GM12878 (cell line): ENCODE measurements at places on chromosomes 16 and 17.

GRCh38 chr16:21613781-21614180 is 14.4 kb downstream of the METTL9 start:
- H3K27me3 ChIP-seq: no peaks in the 10 kb centered on the region
- H3K27ac ChIP-seq: no peak overlapping the region
- H3K4me1 ChIP-seq: peaks cover 20% of the 10 kb centered on the region
- no peak for DNase-seq
- H3K36me3 ChIP-seq: no peaks in the 10 kb centered on the region

DNA sequence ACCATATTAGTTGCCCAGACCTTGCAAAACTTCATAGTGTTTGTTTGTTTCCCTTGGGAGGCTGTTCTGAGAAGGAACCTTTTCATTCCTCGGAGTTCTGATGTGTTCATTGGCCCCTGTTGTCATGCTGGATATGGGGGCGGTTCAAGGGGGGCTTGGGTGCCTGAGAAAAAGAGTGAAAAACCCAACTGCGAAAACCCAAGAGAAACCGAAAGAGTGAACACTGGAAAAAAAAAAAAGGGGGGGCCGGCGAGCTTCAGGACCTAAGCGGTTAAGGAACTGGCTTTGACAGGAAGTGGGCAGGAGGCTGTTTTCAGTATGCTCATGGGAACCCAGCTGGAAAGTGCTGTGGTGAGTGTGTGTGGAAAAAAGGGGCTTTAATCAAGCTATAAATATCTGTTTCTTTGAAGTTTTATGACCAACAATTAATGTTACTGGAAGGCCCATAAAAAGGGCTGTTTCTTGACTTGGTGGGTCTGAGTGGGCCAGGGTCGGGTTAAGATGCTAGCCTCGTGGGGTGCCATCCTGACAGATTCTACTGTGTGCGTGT is 510.7 kb downstream of the MAF start:
- H3K27ac ChIP-seq: no peak overlapping the region
- H3K4me1 ChIP-seq: peaks cover 20% of the 10 kb centered on the region
- H3K4me3 ChIP-seq: peak overlapping the region; percentile 23; the same call in 1 of the 2 replicates
- peak; percentile 9 for DNase-seq

- no peaks in the 10 kb centered on the region for H3K36me3 ChIP-seq
- H3K4me3 ChIP-seq: no peak overlapping the region
- H3K27me3 ChIP-seq: no peaks in the 10 kb centered on the region
- no peak for DNase-seq
Observed at GRCh38 chr17:31579265-31579664, 187.8 kb downstream of the RAB11FIP4 start.

GRCh38 chr17:17580662-17581470 is 10.6 kb downstream of the PEMT start:
- no peak overlapping the region for H3K4me3 ChIP-seq
- no peaks in the 10 kb centered on the region for H3K27me3 ChIP-seq
- no peak for DNase-seq
- no peaks in the 10 kb centered on the region; the same call in 1 of the 2 replicates for H3K36me3 ChIP-seq
- H3K4me1 ChIP-seq: no peaks in the 10 kb centered on the region
- H3K27ac ChIP-seq: no peak overlapping the region

- H3K4me1 ChIP-seq: no peaks in the 10 kb centered on the region
- H3K27me3 ChIP-seq: no peaks in the 10 kb centered on the region; the same call in 1 of the 2 replicates
- DNase-seq: no peak
- H3K27ac ChIP-seq: no peak overlapping the region
- H3K4me3 ChIP-seq: no peak overlapping the region
Observed at GRCh38 chr17:292531-293382, 59.9 kb downstream of the RPH3AL start.

DNA sequence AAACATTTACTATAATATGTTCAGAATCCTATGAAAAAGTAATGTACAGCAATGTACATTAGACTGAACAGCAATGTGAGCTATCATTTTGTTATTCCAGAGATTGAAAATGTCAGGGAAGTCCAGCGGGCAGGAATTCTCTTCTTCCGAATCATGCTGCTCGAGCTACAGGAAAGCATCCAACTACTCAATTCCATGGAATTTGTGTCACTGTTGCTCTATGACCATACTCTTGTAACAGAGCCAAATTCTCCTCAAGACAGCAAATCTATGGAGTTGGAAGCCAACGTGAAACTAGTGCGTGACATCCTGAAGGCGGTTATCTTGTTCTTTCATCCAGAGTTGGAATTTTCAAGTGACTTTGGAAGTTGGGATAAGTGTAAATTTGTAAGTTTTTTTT is 24.8 kb upstream of the NSRP1 start:
- H3K4me3 ChIP-seq: no peak overlapping the region
- H3K27me3 ChIP-seq: no peaks in the 10 kb centered on the region; the same call in 1 of the 2 replicates
- no peak overlapping the region for H3K27ac ChIP-seq
- no peak for DNase-seq

DNA sequence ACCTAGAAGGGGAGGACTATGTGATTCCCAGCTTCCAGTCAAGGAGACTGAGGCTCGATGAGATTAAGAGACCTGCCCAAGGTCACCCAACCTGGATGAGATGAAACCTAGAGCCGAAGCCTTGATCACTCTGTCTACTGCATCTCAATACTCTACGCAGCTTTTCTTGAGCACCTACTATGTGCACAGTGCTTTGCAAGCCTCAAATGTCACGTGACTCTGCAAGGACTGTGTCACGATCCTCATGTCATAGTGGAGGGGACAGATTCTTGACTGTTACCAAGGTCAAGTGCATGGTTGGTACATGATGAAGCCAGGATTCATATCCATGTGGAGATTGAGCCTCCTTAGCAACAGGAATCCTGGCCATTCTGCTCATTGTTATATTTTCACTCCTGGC is 14.7 kb downstream of the BCO1 start:
- H3K27ac ChIP-seq: no peak overlapping the region
- no peaks in the 10 kb centered on the region for H3K27me3 ChIP-seq
- no peak overlapping the region for H3K4me3 ChIP-seq
- no peaks in the 10 kb centered on the region for H3K36me3 ChIP-seq
- no peak for DNase-seq
- H3K4me1 ChIP-seq: no peaks in the 10 kb centered on the region

DNA sequence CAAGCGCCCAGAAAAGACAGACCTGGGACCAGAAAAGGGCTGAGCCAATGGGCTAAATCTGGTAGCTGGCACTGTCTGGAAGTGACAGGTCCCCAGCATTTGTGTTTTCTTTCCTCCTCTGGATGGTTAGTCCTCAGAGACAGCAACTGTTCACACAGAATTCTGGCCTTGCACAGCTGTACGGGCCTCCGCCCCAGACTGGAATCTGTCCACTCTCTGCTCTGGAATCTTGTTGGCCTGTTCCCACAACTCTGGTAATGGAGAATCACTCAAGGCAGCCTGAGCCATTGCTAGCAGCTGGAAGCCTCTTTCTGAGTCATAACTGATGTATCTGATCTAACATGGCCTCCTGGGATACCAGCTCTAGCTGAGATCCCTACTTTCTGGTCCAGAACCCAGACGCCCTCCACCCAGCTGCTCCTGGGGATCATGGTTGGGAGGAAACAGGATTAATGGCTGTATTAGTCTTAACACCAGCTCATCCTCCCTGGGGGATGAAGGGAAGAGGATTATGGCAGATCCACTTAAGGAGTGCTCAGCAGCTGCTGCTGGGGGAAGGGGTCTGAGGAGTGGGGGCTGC is 9.1 kb downstream of the ZNF668 start:
- H3K36me3 ChIP-seq: peaks cover 23% of the 10 kb centered on the region
- no peaks in the 10 kb centered on the region for H3K4me1 ChIP-seq
- DNase-seq: no peak
- no peak overlapping the region for H3K4me3 ChIP-seq
- H3K27me3 ChIP-seq: no peaks in the 10 kb centered on the region
- H3K27ac ChIP-seq: no peak overlapping the region

DNA sequence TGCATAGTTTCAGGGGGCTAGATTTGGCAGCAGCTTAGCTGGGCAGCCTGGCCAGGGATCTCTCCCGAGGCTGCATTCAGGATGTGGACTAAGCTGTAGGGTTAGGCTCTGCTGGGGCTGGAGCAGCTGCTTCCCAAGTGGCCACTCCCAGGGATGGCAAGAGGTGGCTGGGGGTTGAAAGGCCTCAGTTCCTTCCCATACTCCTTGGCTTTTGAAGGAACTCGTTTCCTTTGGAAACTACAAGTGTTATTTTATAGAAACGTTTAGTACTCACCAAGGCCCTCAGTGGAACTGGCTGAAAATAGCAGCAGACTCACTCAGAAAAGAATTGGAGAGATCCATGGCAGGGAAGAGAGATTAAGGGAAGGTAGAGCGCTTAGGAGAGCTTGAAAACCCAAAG is 76.4 kb downstream of the WWP2 start:
- H3K36me3 ChIP-seq: no peaks in the 10 kb centered on the region
- no peak overlapping the region for H3K4me3 ChIP-seq
- no peaks in the 10 kb centered on the region for H3K27me3 ChIP-seq
- no peak for DNase-seq
- H3K4me1 ChIP-seq: peaks cover 2% of the 10 kb centered on the region; the same call in 1 of the 2 replicates

DNA sequence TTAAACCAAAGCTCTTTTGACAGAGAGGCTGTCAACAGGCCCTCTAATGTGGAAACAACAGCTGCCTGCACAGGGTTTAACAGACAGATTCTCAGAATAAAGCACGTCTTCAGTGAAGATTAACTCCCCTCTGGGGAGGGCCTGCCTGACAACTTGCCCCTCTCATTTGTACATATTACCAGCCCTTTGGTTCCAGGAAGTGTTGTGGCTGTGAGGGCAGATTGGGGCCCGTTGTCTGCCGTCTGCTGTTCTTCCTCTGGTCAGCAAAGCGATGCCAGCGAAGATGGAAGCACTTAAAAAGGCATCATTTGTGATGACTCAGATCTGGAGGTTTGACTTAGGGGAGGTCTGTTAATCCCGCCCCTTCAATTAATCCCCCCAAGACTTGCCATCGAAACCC is 177.0 kb upstream of the IRX6 start:
- no peak overlapping the region for H3K27ac ChIP-seq
- no peaks in the 10 kb centered on the region for H3K4me1 ChIP-seq
- no peaks in the 10 kb centered on the region for H3K27me3 ChIP-seq
- DNase-seq: no peak
- no peak overlapping the region for H3K4me3 ChIP-seq
- no peaks in the 10 kb centered on the region for H3K36me3 ChIP-seq

GRCh38 chr16:80914379-80915078 is 92.2 kb downstream of the CMC2 start:
- H3K27ac ChIP-seq: no peak overlapping the region
- H3K36me3 ChIP-seq: no peaks in the 10 kb centered on the region
- H3K4me1 ChIP-seq: no peaks in the 10 kb centered on the region

GRCh38 chr16:52812678-52813556 is 239.8 kb downstream of the CHD9NB start:
- H3K4me3 ChIP-seq: no peak overlapping the region
- no peaks in the 10 kb centered on the region for H3K4me1 ChIP-seq
- H3K27me3 ChIP-seq: no peaks in the 10 kb centered on the region
- DNase-seq: no peak

- no peak overlapping the region for H3K27ac ChIP-seq
- H3K4me1 ChIP-seq: no peaks in the 10 kb centered on the region
- DNase-seq: no peak
- no peaks in the 10 kb centered on the region for H3K36me3 ChIP-seq
- H3K4me3 ChIP-seq: no peak overlapping the region
- no peaks in the 10 kb centered on the region for H3K27me3 ChIP-seq
Observed at GRCh38 chr16:68792465-68793324, 50.6 kb upstream of the TANGO6 start.

- no peak for DNase-seq
- no peaks in the 10 kb centered on the region for H3K4me1 ChIP-seq
- no peak within 1 kb of the TSS for H3K4me3 ChIP-seq
- no peaks in the 10 kb centered on the region for H3K36me3 ChIP-seq
- no peak within 1 kb of the TSS for H3K27ac ChIP-seq
Observed at GRCh38 chr16:57628008-57628781, at the start of gene ADGRG1. TSS of gene ADGRG1 (plus strand) at chr16:57628630. CDS start at chr16:57650288, 21,658 bp downstream.

GRCh38 chr17:77641718-77642117 is 316.8 kb upstream of the TNRC6C start:
- no peak overlapping the region for H3K27ac ChIP-seq
- no peaks in the 10 kb centered on the region for H3K4me1 ChIP-seq
- no peak for DNase-seq
- H3K27me3 ChIP-seq: peaks cover 6% of the 10 kb centered on the region
- H3K4me3 ChIP-seq: no peak overlapping the region
- no peaks in the 10 kb centered on the region for H3K36me3 ChIP-seq

DNA sequence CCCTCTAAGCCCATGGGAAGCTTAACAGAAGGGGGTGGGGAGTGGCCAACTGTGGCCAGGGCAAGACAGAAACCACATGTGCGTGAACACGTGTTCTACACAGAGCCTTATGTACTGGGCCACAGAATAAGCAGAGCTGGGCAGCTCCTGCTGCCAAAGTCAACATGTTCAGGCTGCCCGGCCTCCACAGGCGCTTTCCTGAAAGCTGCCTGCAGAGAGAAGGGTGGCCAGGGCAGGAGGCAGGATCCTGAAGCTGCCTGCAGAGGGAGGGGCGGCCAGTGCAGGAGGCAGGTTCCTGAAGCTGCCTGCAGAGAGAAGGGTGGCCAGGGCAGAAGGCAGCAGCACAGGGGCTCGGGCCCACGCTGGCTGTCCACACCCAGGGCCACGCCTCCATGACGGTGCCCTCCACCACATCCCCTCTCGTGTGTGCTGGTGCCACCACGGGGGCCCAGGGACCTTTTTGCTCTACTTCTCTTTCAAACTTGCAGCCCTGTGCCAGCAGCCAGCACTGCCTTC is 79.5 kb downstream of the ANKRD11 start:
- peaks cover 17% of the 10 kb centered on the region; the same call in 1 of the 2 replicates for H3K36me3 ChIP-seq
- DNase-seq: no peak
- H3K4me3 ChIP-seq: no peak overlapping the region
- no peak overlapping the region; the same call in 1 of the 2 replicates for H3K27ac ChIP-seq
- H3K27me3 ChIP-seq: no peaks in the 10 kb centered on the region
- H3K4me1 ChIP-seq: peaks cover 17% of the 10 kb centered on the region

GRCh38 chr16:71885261-71885650 is 1.3 kb upstream of the ZNF821 start:
- no peaks in the 10 kb centered on the region for H3K36me3 ChIP-seq
- DNase-seq: no peak
- H3K27me3 ChIP-seq: no peaks in the 10 kb centered on the region
- peaks cover 12% of the 10 kb centered on the region for H3K4me1 ChIP-seq
